ENCODE measurements at places on chromosomes 6 and 20. TPM values are rescaled to one million over a fixed set of nuclear protein-coding genes. Genes with fewer than 3 reads are reported as not detected.

DNA sequence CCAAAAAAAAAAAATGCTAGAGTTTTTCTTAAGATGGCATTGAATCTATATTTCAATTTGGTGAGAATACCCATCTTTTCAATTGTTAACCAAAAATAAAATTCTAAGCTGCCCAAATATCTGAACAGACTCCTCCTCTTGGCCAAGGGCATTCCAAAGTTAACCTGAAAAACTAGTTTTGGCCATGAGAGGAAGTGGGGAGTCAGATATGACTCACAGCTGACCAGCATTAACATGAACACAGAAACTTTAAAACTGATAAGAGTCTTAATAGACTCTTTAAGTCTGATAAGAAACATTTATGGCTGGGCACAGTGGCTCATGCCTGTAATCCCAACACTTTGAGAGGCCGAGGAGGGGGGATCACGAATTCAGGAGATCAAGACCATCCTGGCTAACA is 171.3 kb downstream of the FAXC start:
- H3K27me3 ChIP-seq: no peaks in the 10 kb centered on the region
- no peak for DNase-seq
- no peaks in the 10 kb centered on the region for H3K4me1 ChIP-seq
- no peaks in the 10 kb centered on the region for H3K36me3 ChIP-seq
- H3K4me3 ChIP-seq: no peak overlapping the region

DNA sequence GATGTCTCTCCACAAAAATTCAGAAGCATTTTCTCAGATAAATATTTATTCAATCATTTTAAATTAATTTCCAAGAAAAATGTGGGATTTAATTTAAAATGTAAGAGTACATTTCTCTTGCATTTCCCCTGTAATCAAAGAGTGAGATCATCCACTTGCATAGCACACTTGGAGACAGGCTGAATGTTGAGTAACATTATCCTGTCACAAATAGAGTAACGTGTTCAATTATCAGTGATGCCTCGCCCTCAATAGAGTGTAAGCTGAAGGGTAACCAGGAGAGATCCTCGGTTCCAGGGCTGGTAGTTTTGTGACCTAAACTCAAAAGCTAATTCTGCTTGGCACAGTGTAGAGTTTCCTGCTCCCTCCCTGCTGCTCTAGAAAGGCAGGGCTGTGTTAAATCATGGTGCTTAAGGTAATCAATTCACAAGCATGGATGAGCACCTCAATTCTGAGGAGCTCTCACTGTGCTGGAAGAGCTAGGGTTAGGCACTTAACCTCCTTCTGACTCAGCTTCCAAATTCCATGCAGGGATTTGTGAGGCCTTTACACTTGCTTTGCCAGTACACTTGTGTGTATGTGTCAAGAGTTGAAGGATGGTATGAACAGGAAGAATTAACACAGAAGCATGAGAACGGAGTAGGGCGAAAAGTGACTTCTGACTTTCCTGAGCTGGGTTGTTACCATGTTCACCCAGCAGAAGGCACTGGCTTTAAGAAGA is 56.6 kb downstream of the MMUT start:
- H3K4me3 ChIP-seq: no peak overlapping the region
- no peaks in the 10 kb centered on the region for H3K4me1 ChIP-seq
- no peaks in the 10 kb centered on the region for H3K27me3 ChIP-seq
- no peaks in the 10 kb centered on the region for H3K36me3 ChIP-seq
- H3K27ac ChIP-seq: no peak overlapping the region
- no peak for DNase-seq

GRCh38 chr6:140101818-140102217 is 727.4 kb upstream of the CITED2 start:
- no peaks in the 10 kb centered on the region for H3K4me1 ChIP-seq
- no peaks in the 10 kb centered on the region for H3K36me3 ChIP-seq
- H3K27ac ChIP-seq: no peak overlapping the region
- DNase-seq: no peak
- H3K27me3 ChIP-seq: no peaks in the 10 kb centered on the region
- no peak overlapping the region for H3K4me3 ChIP-seq

The ADAT2 gene
- 1.4 TPM for total RNA-seq

The IL17F gene
- total RNA-seq: not detected

The MAS1 gene
- not detected for total RNA-seq

All from gastrocnemius medialis (tissue), 4 donors.